Stimulated activated naive CD8-positive, alpha-beta T cell treated with anti-CD3 and anti-CD28 coated beads, Interleukin-15, Interleukin-2, amounts not matched to agents 100 U/mL and 50 U/mL, for 24 hours (primary cell): ENCODE measurements at places on chromosomes 2 and 18.
A peak's percentile ranks its signal among the peaks of the same experiment; 100 is the strongest.

DNA sequence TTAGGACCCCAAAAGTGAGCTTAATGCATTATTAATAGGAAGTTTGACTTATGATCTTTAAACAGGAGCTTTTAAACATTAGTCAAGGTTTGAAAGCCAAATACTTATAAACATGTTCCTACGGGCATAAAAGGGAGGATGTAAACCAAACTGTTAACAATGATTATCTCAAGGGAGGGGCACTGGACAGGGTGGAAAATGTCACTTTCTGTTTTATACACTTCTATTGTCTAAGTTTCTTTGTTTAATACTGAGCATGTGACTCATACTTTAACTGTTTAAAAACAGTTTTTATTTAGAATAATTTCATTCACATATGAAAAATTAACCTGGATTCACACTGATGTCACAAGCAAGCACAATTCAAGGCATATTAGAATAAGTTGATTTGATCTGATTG, 18.3 kb upstream of the ITGA6 start:
- no peak for DNase-seq

- no peak for DNase-seq
These were observed 184.8 kb downstream of the NR4A2 start for GRCh38 chr2:156147594-156148330.

- no peak for DNase-seq
These were observed 372.6 kb downstream of the SLC4A3 start for GRCh38 chr2:220000080-220000479.

- no peak for DNase-seq
These were observed 146.6 kb downstream of the MEIS1 start for GRCh38 chr2:66581339-66582103.

DNA sequence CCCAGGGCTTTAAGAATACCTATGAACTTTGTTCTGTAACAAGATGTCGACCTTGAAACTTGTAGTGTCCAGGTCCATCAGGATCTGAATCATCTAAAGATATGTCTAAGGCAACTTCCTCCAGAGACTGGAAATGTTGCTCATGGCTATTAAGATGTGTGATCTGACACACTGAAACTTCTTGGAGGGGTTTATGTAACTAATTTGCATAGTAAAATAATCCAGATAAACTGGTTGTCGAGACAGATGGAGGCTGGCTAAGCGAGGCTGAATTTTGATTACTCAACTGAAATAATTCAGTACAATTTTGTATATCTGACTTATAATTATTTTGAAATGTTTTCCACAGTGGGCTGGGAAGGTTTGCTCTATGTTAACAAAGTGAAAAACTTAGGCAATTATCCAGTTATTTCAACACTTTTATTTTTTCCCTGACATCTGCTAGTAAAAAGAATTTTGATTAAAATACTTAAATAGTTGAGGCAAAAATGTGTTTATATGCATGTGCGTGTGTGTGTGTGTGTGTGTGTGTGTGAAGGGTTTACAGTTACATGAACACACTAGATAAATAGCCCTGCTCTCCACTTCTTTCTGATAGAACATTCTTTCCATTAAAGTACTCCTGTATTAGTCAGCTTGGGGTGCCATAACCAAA, 11.4 kb upstream of the MAP3K20 start:
- no peak for DNase-seq

DNA sequence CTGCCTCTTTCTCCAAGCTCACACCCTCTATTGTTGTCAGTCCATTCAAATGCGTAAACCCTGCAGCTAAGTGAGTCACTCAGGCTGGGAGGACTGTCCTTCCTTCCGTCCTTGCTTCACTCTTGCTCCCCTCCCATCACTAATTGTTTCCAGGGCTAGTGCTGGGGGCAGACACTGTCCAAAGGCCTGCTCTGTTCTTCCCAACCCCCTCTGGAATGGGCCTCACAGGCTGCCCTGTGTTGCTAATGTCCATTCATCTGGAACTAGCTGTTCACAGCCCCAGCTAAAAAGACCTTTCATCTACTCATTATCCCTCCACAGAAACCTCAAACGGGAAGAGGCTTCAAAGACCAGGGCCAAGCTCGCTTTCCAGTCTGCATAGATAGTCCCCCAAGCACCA, 31.9 kb upstream of the NRP2 start:
- no peak for DNase-seq

- no peak for DNase-seq
These were observed 7.0 kb downstream of the ZEB2 start for GRCh38 chr2:144512891-144513351.

DNA sequence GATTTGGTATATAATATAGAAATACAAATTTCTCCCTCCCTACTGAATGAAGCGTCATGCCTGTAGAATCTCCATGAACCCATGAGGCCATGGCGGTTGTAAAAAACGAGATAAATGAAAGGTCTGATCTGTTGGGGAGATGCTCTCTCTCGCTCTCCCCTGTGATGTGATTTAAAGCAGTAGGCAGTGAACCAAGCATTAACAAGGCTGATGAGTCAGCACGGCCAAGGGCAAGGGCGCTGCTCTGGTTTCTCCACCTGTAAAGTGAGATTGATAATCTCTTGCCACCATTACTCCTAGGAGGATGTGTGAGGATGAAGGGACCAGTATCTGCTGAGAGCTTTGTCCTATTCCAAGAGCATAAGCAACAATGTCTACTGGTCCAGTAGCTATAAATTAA, 553.3 kb downstream of the CMPK2 start:
- no peak for DNase-seq

DNA sequence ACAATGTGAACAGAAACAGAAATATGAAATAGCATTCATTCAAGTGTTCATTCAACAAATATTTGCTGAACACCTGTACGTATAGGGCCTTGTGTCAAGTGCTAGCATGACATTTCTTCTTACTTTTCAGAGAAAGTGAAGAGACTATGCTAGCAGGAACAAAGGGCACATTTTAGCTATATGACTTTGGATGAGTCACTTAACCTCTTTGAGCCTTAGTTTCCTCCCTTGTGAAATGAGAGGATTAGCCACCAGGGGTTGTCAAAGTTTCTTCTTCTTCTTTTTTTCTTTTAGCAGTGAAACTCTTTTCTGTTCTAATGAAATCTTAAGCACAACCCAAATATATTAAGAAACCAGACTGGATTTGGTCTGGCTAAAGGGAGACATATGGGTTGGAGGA, 53.1 kb downstream of the FIGN start:
- DNase-seq, result no peak

- peak; percentile 89 for DNase-seq
These were observed 25.7 kb downstream of the FBXO48 start for GRCh38 chr2:68441179-68441993.

- no peak for DNase-seq
These were observed 172.0 kb downstream of the LOXHD1 start for GRCh38 chr18:46484971-46485370.

DNA sequence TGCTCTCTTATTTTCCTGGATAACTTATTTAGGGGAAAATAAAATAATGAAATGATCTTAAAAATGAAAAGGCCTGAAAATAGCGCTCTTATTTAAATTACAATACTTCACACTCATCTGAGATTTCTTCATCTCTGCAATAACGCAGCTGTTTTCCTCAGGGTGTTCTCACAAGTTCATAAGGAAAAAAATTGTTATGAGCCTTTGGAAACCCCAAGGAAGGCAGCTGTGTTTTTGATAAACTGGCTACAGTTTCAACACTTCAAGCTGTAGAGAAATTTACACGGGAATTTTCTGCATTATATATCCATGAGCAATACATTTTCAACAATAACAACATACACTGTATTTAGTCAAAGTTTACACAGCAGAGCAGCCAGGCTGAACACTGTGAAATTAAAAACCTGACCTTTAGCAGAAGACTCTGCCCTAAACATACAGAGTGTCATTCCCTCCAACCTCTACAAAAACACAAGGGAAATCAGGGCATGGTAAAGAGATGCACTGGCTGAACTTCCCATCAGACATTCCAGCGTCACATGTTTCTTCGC, 959.6 kb downstream of the SLC4A3 start:
- DNase-seq, result no peak

GRCh38 chr2:3222636-3223035, 155.0 kb downstream of the EIPR1 start:
- peak; percentile 66 for DNase-seq

GRCh38 chr18:63774511-63774910, 707 bp upstream of the SERPINB7 start:
- no peak for DNase-seq

DNA sequence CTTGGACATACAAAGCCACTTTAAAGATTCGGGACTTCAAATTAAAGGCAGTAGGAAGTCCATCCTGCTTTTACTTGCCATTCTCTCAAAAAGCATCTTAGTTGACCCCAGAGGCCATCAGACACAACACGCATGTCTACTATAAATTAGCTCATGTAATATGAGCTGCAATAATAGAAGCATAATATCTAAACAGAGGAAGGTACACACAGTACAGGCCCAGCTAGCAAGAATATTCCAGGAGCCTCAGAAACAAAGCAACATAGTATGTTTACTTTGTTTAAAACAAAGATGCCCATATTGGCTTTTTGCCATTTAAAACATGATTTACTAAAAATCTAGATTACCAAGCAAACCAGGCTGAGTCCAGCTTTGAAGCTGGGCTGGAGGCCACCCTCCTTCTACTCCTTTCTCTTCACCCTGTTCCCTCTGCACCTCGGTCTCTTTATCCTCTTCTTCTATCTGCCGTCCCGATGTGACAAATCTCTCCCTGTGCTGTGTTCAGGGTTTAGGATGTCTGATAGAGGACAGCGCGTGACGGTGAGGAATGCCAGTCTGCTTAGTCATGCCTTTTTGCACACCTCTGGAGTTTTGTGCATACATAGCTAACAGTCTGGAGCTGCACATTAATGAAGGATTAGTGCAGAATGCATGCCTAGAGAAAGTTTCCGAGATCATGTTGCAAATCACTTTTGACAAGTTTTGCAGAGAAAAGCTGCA, 28.2 kb downstream of the DTNA start:
- no peak for DNase-seq

- no peak for DNase-seq
These were observed 19.4 kb downstream of the ELAC1 start for GRCh38 chr18:50987261-50987660.

DNA sequence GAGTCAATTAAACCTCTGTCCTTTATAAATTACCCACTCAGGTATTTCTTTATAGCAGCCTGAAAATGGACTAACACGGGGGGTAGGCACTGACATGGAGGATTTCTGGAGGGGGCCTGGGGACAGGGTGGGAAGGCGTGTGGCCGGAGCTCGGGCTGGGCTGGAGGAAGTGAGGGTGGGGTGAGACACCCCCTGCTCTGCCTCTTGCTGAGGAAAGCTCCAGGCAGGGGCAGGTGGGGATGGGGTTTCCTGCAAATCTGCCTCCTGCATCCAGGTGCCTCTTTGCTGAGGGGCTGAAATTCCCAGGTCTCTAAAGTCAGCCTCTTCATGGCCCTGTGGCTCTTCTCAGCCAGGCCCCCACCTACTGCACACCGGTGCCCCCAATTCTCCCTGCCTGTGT, 25.7 kb upstream of the OTOS start:
- DNase-seq, result no peak

DNA sequence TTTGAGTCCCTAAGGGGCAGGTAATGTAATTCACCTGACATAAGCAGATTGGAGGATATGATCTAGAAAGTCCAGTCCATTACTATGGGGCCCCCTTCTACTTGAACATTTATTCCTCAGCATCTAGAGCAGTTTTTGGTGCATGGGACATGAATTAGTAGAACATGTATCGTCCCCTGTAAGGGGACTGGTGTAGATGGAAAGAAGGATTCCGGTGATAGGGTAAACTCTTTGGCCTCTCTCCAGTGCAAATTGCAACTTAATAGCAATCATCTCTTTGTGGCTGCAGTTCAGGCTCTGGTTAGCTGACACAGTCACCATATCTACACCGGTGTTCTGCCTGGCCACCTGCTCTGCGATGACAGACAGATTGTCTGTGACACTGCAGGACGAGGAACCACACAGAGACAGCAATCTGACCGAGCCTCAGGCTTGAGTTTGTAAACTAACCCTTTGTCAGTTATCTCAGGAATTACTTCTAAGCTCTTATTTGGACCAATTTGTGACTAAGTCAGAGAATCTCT, 6.4 kb upstream of the SLC8A1 start:
- no peak for DNase-seq

DNA sequence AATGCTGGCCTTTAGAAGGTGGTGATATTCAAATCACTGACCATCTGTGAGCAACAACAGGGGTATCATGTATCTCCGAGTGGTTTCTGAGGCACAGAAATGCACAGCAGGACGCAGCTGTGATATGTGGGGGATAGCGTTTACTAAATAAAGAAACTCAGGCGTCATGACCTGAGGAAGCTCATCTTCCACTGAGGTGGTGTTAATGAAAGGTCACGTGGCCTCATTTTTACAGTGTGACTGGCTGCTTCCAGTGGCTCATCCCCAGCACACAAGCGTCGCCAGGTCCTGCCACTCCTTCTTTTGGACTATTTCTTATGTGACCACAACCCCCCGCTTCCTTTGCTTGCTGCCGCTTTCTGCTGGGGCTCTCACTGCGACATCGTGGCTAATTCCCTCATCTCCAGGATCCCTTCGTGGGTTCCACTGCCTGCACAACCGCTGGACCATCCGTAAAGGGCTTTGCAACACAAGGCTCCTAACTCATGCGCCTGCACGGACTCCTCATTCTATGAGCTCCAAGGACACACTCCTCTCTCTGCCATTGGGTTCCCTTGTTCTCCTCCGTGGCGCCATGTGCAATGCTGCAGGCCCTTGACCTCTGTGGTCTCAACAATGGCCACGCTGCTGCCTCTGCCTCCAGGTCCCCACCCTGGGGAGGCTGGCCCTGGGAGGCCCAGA, 109.3 kb downstream of the MBP start:
- DNase-seq, result no peak

DNA sequence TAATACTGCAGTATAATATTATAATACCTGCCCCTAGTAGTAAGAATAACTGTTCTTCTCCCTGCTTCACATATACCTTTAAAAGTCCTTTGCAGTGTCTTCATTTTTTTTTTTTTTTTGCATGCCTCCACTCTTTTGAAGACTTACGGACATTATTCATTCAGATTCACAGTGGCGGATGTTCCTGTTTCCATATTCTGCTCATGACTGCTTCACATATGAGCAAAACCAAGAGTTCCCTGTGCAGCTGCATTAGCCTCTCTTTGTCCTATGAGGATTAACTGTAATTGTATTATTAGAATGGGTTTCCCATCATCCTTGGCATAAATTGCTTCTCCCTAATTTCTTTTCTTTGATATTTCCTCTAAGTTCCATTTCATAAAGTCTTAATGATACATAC, 12.8 kb downstream of the IL18RAP start:
- DNase-seq, result no peak

DNA sequence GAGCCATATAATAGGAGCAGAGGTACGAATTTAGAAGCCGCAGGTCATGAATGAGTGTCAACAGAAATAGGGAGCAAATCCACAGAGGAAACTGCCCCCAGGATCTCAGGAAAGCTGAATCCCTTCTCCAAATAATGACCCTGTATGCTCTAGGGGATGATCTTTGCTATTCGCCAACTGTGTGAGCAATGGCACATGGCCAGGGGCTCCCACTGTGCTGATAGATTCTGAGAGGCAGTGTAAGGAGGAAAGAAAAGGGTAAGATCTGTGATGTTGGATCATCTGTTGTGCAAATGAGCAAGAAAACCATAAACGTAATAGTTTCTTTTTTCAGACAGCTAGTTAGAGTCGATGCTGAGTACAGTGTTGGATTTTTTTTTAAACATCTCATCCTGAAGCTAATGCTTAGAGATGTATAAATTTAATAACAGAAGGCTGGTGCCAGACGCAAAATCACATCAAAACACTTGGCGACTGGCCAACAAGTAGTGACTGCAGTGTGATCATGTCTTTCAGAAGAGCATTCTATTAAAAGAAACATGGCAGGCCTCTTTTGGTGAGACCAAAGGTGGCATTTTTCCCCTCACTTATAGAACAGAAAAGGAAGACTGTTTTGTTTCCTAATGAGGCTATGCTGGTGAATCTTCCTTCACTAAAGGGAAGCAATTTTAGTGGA, 77.4 kb downstream of the ABCA12 start:
- no peak for DNase-seq
